ENCODE measurements at places on chromosomes 11 and 22.

DNA sequence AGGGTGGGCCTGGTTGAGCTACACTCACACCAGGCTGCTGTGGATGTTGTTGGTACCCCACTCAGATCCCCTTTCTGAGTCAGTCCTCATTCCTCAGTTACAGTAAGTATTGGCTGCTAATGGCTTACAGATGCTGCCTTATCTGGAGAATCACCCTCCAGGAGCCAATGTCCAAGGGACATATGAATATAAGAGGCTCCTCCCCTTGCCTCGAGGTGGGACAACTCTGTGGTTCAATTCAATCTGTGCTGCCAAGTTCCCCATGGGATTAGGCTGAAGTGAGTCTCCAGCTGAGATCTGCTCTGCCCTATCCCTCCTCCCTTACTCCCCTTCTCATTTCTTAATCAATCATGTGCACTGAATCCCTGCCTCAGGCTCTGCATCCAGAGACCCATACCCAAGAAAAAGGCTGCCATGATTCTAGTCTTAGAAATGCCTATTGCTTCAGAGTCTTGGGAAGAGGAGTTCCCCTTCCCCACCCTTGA lies 168.8 kb upstream of the SYT13 start:
- DNase-seq: no peak

DNA sequence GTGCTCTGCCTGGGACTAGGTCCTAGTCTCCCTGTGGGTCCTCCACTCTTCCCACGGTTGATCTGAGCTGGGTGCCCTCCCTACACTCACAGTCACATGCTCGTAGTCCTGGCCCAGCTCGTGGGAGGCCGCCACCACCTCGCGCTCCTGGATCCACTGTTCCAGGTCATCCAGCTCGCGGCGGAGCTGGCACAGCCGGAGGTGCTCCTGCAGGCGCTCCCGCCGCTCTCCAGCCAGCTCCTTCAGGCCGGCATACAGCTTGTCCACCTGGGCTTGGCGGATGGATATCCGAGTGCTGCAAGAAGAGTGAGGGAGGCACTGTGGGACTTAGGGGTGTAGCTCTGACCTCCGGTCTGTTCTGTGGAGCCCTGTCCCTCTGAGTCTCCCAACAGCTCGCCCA lies 14.8 kb upstream of the RBM4B start:
- no peak for DNase-seq

- no peak for DNase-seq
Measured at GRCh38 chr11:68659158-68659921, 25.0 kb upstream of the GAL start.

GRCh38 chr11:112085822-112086421 lies 634 bp downstream of the TIMM8B start:
- no peak for DNase-seq

DNA sequence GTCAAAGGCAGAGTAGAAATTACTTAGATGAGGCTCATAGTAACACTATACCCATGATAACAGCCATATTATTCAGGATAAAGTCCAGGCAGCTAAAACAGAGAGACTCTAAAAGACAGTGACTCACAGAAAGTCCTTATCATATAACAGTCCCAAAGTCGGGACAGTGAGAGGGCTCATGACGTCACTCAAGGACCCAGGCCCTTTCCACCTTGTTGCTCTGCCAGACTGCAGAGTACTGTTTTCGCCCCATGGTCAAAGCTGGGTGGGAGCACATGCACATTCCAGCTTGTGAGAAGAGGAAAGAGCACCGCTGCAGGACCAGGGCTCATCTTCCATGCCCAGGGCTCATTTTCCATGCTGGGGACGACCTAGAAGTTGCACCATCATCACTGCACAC lies 29.4 kb upstream of the NUP50 start:
- DNase-seq: no peak

- no peak for DNase-seq
Measured at GRCh38 chr11:15750535-15751308, 605.6 kb downstream of the SOX6 start.

DNA sequence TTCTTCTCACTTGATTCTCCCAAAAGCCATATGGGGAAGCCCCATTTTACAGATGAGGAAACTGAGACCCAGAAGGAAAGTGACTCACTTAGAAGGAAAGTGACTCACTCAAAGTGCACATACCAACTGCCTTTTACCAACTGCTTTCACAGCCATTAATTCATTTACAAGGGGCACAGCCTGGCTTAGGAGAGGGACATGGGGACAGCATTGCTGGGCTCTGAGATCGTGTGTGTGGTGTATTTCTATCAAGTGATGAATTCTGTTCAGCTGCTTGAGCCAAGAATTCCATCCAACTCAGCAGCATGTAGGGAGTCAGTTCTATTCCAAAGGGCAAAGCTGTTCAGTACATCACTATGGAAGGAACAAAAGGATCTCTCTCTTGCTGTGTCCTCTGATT lies 23.5 kb upstream of the PAK1 start:
- DNase-seq: no peak

DNA sequence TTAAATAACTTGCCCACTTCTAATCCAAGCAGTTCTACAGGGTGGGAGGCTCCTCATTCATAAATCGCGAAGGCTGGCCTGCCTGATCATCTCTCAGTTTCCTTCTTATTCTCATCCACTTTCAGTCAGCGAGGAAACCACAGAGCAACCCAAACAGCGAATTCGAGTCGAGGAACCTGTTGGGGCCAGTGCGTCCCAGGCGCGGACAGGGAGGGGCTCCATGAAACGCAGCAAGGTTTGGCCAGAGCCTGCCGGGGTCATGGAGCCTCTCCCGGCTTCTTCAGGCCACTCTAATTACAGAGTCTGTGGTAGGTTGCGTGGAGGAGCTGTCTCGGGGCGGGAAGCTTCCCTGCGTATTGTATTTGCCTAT lies 741 bp upstream of the NAV2 start:
- no peak for DNase-seq

DNA sequence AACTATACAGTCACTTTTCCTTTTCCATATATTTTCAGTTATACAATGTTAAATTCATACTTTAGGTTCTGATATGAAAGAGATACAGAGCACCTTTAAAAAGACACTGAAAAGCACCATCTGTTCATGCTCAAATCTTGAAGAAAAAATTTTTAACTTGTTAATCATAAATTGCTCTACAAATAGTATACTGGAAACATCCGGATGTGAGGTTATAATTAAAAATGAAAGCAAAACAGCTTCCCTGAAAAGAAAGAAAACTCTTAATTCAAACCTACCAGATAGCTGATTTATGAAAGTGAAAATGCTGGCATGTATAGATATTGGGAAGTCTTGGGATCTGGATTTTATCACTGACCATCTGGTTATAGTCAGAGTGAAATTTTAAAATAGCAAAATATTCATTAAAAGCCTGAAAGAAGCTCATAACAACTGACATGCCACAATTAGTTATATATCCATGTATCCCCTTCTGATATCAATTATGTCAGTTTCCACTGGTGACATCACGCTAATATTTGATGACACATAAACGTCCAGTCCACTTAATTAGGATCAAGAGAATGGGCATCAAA lies 740.0 kb downstream of the DLG2 start:
- no peak for DNase-seq

DNA sequence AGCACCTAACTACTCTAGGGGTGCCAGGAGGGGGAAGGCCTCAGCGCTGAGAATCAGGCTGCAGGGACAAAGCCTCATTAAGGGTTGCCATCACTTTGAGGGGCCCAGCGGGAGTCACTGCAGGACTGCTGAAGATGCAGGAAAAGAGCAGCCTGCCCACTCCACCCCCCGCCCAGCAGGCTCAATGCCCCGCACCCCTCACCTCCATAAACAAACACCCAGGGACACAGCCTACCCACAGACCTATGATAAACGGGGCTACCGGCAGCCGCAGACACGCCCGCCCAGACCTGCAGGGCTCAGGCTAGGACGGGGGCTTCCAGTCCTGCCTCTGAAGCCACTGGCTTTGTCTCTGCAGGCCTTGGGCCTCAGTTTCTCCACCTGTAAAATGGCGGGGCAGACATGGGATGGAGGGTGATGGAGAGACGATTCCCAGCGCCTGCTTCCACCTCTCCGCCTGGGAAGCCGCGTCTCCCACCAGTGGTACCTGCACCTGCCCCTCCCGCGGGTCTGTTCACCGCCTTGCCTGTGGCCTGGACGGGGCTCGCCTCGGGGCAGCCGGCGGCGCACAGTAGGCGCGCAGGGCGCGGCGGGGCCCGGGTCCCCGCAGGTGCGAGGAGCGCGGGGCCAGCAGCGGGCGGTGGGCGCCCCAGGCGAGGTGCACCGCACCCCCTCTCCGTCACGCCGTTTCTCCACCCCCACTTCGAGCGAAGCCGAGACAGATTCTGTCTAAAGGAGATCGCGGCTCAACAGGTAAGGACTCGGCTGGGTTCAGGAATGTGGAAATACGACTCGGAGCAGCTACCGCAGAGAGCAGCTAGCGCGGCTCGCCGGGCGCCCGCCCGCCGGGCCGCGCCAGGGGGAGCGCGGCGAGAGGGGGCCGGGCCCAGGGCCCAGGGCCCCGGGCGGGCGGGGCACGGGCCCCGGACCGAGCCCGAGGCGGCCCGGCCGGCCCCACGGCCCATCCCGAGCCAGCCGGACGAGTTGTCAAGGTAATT lies 1.5 kb downstream of the WNT7B start:
- DNase-seq: no peak

GRCh38 chr11:72598906-72599305 lies 75.3 kb downstream of the PDE2A start:
- DNase-seq: no peak

- DNase-seq: no peak
Measured at GRCh38 chr11:64882243-64882642, 3.8 kb upstream of the EHD1 start.

DNA sequence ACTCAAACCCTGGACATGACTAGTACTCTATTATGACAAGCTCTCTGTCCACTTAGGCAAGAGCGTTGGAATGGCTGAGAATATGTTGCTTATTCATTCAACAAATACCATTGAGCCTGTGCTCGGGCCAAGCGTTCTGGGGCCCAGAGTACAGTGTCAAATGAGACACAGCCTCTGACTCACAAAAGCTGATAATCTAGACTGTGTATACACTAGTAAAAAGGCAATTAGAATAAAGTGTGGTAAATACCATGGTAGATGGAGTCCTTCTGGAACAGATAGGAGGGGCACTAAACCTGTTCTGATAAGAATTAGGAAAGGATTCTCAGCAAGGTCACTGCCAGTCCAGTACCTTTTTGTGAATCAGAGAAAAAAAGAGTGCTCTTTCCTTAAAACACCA lies 24.7 kb downstream of the KCNE3 start:
- no peak for DNase-seq

DNA sequence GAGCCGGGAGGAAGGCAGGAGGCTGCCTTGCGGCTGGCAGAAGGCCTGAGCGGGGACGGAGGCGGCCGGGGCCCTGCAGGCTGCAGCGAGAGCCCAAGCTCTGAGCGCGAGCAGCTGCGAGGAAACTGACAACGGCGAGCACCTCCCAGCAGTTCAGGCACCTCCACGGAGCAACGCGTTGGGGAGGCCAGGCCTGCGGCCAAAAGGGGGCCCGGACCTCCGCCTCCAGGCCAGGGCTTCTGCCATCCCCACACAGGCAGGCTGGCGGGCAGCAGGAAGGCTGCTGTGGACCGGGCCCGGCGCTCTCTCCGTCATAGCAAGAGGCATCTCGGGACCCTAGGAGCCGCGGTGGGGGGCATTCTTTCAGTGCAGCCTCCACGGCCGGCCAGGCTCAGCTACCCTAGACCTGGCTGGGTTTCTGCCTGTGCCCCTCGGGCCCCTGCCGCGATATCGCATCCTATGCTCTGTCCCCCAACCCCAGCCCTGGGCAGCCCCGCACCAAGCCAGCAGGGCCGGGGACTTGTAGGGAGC lies 22.9 kb upstream of the SLC22A12 start:
- DNase-seq: no peak

- no peak for DNase-seq
Measured at GRCh38 chr11:17554487-17554886, 7.4 kb downstream of the OTOG start.

DNA sequence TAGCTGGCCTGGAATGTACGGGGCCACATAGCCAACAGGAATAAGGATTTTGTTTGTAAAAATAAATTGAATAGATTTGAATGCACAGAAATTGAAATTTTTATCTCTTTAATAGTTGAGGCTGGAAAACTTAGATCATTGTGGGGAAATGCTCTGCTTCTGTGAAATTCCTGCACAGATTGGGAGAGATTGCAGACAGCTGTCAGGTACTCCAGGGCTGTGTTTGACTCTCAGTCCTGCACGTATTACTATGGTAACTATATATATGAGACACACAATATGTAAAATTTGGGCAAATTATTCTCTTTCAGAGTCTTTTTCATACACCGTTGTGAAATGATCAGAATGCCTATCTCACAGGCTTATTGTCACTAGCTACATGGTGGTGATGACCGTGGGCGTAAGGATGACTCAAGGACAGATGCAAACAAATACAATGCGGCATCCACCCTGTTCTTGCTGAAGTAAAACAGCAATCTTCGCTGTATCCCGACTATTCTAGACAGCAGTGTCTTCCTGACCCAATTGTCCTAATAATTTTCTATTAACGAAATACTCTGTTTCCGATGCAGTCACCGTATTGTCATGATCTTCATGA lies 79.4 kb downstream of the ZC3H12C start:
- no peak for DNase-seq

GRCh38 chr11:16917941-16918340 lies 96.3 kb downstream of the PLEKHA7 start:
- DNase-seq: no peak

DNA sequence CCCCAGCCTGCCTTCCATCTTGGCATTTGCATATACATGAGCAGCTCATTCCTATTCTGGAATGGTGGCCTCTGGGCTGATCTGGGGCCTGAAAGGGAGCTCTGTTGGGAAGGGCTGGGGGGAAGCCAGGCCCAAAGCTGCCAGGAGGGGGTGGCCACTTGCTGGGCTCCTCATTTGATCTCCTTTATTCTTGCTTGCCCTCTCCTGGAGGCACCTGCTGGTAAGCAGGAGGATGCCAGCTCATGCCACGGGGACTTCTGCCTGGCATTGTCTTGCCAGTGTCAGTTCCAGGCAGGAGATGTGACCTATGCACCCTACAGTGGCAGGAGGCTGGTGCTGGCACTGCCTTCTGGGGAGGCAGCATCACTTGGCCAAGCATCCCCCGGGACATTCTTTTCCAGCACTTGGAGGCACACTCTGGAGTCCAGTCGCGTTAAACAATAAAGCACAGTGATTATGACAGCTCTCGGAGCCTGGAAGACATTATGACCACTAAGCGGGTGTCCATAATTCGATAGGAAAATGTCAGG lies 128.3 kb downstream of the NTM start:
- no peak for DNase-seq

DNA sequence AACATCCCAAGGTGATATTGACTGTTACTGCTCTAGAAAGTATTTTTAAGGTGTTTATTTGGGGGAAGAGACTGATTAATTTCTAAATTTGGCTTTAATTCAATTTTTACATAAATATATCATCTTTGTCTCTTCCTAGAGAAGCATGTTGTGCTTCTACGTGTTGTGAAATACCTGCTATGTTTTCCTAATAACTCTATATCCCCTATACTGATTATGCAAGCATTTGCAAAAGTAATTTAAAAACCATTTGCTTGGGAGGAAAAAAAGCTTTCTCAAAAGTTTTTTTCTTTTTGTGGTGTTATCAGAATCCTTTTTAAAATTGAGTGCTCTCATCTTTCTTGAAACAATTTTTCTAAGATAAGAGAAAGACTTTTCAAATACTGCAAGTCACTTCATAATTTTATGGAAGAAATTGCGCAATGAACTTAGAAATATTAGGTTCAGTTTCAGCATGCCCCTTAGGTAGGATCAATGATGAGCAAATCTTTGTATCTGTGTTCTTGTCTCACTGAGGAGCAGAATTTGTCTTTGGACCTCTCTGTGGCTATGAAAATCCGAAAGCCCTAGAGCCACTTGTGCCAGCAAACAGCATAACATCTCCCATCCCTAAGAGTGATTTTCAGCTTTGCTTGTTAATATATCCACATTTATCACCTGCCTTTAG lies 7.4 kb upstream of the BLID start:
- DNase-seq: no peak
